ENCODE measurements at places on chromosomes 13 and 19. TPM values are rescaled to one million over a fixed set of nuclear protein-coding genes. Genes with fewer than 3 reads are reported as not detected.

GRCh38 chr19:7072541-7072940 is 3.0 kb downstream of the ZNF557 start:
- DNase-seq: no peak

- DNase-seq: no peak
Observed at GRCh38 chr13:102774591-102775520, 1.3 kb upstream of the TEX30 start.

GRCh38 chr13:42401376-42401775 is 129.4 kb downstream of the AKAP11 start:
- no peak for DNase-seq

DNA sequence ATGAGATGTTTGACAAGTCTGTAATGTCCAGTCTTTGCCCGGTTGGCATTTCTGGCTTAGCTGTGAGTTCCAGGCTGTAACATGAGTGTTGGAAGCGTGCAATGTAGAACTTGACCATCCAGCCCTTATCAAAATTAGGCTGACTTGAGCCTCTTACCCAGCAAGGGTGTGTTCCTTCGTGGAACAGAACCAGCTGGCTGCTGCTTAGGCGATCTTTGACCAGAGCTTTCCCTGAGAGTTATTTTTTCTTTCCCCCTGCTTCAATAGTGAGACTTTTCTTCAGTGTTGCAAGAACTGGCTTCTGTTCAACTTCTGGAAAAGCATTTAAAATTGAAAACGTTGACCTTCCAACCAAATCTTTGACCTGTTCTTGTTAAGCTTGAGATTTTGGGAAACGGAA is 6.5 kb downstream of the TNFSF13B start:
- no peak for DNase-seq

- no peak for DNase-seq
Observed at GRCh38 chr19:40584007-40584406, 7.3 kb downstream of the SHKBP1 start.

- no peak for DNase-seq
Observed at GRCh38 chr19:15072930-15073647, 8.9 kb upstream of the OR1I1 start.

DNA sequence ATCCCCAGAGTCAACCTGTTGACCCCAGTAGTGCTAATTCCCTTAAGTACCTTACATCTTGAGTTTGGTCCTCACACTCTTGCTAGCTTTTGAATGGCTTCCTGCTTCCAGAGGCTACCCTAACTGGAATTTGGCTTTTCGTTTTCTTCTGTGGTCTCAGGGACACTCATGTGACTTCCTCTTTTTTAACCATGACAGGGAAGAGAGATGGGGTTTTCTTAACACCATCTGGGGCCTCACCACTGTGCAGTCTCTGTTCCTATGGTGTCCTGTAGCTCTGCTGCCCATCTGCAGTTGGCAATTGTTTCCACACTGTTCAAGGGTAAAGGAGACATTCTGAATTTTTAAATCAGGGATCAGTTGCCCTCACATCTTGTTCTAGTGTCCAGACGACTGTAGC is 66.7 kb downstream of the SLC10A2 start:
- DNase-seq: no peak

DNA sequence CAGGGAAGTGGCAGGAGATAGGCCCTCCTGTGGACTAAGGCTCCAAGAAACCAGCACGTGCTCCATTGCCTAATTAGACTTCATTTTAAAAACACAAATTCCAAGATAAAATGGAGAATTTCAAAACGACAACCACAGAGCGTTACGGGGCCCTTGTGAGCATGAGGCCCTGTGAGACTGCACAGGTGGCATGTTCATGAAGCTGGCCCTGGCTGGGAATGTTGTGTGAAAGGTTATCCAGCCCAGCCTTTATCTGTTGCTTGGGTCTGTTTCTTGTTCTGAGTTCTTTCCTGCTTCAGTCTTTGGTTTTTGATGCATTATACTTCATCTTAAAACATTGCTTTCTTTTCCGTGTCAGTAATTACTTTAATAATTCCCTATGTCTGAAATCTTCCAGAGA is 99.0 kb downstream of the LACC1 start:
- DNase-seq: no peak

- peak; percentile 6 for DNase-seq
Observed at GRCh38 chr13:107865643-107866031, 349.7 kb downstream of the LIG4 start.

- DNase-seq: no peak
Observed at GRCh38 chr19:34507414-34508067, 26.0 kb downstream of the WTIP start.

DNA sequence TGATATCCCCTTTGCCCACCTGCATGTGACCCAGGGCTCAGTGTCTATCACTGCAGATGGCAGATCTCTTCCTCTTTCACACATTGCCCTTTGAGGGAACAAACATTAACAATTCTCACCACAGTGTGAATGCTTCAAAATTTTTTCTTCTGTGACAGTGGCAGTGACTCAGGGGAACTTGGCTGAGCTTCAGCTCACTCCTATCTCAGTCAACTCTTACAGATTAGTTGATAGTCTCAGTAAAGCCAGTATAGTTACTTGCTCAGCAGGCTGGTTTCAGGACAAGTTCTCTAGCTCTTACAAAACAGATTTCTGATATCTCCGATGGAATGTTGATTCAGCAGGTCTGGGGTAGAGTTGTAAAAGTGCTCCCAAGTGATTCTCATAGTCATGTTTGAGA is 166.9 kb downstream of the DLEU7 start:
- DNase-seq: peak; percentile 8

DNA sequence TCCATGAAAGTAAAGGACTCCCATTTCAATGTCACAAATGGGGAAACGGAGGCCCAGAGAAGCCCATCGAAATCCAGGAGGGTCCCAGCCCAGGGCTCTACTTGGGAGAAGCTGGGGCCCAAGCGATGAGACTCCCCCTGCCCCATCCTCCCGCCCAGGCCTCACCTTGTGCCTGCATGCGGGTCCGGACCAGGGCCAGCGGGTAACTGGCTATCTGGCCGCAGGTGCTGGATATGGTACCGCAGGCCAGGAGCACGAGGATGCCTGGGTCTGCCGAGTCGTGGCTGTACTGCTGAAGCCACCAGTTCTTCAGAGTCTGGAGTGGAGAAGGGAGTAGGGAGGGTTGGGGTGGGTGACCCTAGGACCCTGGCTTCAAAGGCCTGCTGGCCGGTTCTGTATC is 10.4 kb upstream of the SLC25A41 start:
- no peak for DNase-seq

- DNase-seq: no peak
Observed at GRCh38 chr19:18659281-18660050, 22.6 kb downstream of the KLHL26 start.

DNA sequence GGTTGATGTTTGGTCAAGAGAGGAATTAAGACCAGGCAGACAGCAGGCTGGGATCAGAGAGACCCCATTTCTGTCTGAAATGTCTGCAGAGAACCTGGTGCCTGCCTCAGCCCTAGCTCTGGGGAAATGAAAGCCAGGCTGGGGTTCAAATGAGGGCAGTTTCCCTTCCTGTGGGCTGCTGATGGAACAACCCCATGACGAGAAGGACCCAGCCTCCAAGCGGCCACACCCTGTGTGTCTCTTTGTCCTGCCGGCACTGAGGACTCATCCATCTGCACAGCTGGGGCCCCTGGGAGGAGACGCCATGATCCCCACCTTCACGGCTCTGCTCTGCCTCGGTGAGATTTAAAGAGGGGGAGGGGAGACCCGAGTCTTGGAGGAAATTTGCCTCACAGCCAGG is at the start of gene LILRB4:
Gene LILRB4 (plus strand): TSS at position 256 of the 400 bp plus-strand sequence. CDS start 49 bp downstream, at position 305.
- DNase-seq: no peak

DNA sequence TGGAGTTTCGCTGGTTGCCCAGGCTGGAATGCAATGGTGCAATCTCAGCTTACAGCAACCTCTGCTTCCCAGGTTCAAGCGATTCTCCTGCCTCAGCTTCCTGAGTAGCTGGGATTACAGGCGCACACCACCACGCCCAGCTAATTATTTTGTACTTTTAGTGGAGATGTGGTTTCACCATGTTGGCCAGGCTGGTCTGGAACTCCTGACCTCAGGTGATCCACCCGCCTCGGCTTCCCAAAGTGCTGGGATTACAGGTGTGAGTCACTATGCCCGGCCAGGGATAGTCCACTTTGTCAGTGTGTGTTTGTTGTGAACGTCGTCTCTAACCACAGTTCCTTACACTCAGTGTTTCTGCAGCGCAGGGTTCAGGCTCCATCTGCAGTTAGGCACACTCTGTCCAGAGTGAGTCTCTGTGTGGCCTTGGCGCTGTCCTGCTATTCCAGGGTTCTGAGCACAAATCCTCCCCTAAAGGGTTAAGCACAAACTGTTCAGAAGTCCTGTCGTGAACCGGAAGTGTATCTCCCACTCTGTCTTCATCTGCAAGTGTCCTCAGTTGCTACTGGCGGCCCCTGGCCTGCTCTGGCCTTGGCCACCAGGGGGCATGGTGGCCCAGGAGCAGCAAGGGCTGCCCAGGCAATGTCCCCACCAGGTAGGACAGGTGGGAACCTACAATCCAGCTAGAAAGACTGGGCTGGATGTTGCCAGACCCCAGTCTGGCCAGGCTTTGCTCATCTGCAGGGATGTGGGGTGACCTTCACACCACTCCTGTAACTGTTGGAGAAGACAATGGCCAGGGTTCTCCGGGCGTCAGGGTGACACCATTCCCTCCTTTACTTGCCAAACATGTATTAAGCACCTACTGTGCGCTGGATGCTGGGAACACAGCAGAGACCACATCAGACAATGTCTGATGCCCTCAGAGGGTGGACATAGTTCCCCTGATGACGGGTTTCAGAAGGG is 38.8 kb upstream of the GATAD2A start:
- DNase-seq: peak; percentile 72

- DNase-seq: no peak
Observed at GRCh38 chr13:93965587-93965986, 513.9 kb downstream of the DCT start.

- DNase-seq: no peak
Observed at GRCh38 chr19:7461841-7462629, 26.8 kb downstream of the PEX11G start.

GRCh38 chr19:49432141-49433073 is 7.2 kb downstream of the GFY start:
- DNase-seq: no peak

GRCh38 chr13:46983881-46984280 is 87.0 kb upstream of the HTR2A start:
- DNase-seq: no peak

DNA sequence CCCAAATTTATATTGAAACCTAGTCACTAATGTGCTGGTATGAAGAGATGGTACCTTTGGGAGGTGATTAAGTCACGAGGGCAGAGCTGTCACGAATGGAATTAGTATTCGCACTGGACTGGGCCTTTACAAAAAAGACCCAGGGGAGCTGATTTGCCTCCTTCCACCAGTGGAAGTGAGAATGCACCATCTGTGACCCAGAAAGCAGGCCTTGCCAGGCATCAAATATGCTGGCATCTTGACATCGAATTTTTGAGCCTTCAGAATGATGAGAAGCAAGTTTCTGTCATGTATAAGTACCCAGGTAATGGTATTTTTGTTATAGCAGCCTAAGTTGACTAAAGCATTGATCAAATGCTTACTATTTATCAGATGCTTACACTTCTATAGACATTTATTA is 373.6 kb downstream of the FGF14 start:
- DNase-seq: no peak

DNA sequence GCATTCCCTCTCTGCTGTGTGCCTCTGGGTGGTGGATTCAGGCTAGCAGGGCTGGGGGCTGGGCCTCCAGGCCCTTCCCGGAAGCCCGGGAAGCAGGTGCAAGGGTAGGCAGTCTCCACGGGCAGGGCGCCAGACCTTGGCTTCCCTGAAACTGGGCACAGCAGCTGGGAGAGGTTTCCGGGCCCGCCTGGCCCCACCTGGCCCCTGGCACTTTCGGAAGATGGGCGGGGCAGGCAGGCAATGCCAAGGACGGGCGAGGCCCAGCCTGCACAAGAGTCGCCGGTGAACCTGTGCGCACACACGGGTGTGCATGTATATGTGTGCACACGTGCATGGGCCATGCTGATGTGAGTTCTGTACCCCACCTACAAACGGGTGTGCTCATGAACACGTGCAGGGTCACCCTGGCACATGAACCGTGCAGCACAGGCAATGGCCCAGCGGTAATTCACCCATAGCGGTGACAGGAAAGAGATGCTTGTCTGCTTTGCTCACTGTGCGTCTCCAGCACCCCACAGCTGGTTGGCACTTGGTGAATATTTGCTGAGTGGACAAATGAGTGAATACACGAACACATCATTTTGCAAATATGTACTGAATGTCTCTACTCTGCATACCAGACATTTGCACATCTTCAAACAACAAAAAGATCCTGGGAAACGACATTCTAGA is 15.3 kb downstream of the GADD45B start:
- DNase-seq: no peak

GRCh38 chr19:10892256-10892655 is 20.9 kb downstream of the CARM1 start:
- DNase-seq: no peak

DNA sequence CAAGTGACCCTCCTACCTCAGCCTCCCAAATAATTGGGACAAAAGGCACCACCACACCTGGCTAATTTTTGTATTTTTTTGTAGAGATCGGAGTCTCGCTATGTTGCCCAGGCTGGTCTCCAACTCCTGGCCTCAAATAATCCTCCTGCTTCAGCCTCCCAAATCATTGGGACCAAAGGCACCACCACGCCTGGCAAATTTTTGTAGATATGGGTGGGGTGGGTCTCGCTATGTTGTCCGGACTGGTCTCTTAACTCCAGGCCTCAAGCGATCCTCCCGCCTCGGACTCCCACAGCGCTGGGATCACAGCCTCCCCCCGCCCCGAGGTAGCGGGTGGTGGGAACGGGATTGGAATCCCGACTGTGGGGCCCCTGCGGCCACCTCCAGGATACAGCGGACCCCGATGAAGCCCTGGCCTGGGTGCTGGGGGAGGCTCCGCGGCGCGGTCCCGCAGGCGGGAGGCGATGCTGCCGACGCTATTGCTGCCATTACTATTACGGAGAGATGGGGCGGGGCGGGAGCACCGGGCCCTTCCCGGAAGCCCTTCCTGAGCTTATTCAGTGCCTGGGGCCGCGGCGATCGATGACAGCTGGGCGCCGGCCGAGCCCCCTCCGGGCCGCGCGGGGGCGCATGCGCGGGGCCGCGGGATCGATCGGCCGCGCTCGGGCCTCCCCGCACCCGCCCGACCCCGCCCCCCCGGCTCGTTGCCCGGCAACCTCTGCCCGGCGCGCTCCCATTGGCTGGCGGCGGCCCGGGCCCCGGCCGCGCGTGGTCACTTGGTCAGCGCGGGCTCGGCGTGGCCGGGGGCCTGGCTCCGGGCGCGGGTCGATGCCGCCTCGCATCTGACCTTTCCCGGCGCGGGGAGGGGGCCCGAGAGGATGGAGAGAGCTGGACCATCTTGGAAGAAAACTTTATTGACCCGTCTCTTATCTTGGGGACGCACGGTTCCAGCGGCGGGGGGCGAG is 27.9 kb upstream of the ONECUT3 start:
- no peak for DNase-seq

The OR7E24 gene
- not detected for total RNA-seq

The SIGLEC10 gene
- total RNA-seq: not detected

The CDX2 gene
- not detected for total RNA-seq

The ZC3H4 gene
- total RNA-seq: 7.6 TPM

The ZNF792 gene
- total RNA-seq: 7.6 TPM

The ARHGEF7 gene
- 8.5 TPM for total RNA-seq

The YJEFN3 gene
- total RNA-seq: not detected

The C19orf33 gene
- total RNA-seq: 2.7 TPM

The RASIP1 gene
- 0.14 TPM for total RNA-seq

The FUT2 gene
- not detected for total RNA-seq

The MIA gene
- total RNA-seq: not detected

The POSTN gene
- 1.5 TPM for total RNA-seq

The HIF3A gene
- not detected for total RNA-seq

The SMAD9 gene
- 4.0 TPM for total RNA-seq

The ZNF44 gene
- 3.3 TPM for total RNA-seq

Data from H4 (cell line).